ENCODE measurements at places on chromosomes 12 and 14. TPM values are rescaled to one million over a fixed set of nuclear protein-coding genes. Genes with fewer than 3 reads are reported as not detected.

Gene LYZ
- total RNA-seq: 16.9 TPM

Gene OTOGL
- total RNA-seq: 0.72 TPM

- DNase-seq: no peak
Measured at GRCh38 chr12:40378691-40379090, 153.9 kb downstream of the LRRK2 start.

DNA sequence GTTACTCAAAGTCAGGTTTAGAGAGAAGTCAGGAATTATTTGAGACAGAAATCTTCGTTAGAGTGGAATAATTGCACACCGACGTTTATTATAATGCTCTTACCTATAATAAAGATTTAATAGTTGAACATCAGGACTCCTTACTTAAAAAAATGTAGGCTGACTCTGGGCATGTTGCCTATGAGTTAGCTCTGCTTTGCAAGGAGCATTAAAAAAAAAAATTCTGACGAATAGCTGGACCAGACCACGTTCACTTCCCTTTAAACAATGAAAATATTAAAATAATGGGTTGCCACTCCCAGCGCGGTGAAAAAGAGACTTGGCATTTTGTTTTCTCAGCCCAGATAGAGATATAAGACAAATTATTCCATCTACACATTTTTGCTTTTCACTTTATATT lies 574 bp upstream of the FANCM start:
- no peak for DNase-seq

DNA sequence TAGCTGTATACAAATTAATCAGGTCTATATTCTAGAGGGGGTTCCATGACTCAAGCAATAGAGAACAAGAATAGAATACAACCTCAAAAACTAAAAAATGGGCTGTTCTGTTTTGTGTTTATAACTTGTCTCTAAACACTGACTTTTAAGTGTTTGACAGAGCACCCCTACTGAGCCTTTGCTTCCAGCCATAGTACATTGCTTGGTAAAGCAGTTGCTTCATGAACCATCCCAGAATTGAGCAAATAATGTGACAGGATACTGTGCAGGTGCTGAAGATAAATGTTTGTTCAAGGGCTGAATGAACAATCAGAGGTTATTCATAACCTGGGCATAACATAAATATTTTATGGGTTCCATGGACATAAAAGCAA lies 11.5 kb downstream of the SPTSSA start:
- no peak for DNase-seq

GRCh38 chr14:68393259-68393658 lies 399.6 kb downstream of the ZFP36L1 start:
- no peak for DNase-seq

DNA sequence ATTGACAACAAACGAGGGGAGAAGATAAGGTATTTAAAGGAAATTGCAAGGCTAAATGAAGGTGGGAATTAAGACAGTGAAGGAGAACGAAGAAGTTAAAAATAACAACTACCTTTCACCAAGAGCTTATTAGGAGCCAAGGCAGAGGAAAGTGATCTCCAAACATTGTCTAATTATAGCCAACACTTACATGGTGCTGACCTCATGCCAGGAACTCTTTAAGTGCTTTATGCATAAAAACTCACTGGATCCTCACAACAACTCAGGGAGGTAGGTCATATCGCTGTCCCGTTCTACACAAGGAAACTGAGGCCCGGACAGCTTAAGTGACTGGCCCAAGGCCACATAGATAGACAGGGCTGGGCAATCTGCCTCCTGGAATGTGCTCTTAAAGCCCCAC lies 19.5 kb downstream of the TAMALIN start:
- DNase-seq: no peak

DNA sequence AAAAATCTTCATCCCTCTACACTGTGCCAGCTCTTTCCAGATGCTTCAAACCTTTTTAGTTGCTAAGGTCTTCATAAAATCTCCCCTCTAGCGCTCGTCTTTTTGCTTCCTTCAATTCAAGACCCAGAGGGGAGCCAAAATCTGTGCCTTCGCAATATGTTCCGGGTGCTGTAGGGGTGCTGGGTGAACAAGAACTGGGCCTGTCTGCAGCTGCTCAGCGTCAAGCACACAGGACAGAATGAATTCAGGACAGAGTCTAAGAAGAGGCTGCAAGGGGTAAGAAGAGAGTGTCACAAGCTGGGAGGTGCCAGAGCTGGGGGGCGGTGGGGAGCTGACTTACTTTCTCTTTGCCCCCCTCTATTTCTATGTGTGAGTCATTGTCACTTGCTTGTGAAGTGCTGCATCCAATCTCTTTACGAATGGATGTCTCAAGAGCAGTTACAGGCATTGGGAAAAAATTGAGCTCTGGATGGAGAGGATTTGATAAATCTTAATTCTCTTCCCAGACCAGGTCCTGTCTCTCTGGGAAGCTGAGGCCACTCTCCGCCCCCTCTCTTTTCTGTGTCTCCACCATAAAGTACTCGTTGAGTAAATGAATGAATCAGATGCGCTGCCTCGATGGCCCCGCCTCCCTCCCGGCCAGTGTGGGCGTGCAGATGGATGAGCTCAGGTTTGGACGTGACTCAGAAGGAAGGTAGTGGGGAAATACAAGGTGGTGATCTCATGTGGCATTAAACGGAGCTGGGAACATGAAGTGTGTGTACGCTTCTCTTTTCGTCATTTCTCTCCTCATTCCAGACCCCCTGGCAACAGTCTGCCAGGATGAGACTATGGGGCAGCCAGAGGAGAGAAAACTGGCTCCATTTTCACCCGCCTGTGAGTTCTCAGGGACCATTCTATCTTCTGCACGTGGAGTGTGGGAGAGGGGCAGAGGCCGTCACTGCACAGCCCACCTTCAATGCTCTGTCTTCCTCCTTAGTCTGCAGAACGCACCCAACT lies 91.3 kb downstream of the TSPAN9 start:
- peak; percentile 36 for DNase-seq

All from Caco-2 (cell line).